GM13976 (cell line): ENCODE measurements at places on chromosomes 16 and 17.

GRCh38 chr16:77304877-77305276 is 105.7 kb downstream of the SYCE1L start:
- no peak for DNase-seq

DNA sequence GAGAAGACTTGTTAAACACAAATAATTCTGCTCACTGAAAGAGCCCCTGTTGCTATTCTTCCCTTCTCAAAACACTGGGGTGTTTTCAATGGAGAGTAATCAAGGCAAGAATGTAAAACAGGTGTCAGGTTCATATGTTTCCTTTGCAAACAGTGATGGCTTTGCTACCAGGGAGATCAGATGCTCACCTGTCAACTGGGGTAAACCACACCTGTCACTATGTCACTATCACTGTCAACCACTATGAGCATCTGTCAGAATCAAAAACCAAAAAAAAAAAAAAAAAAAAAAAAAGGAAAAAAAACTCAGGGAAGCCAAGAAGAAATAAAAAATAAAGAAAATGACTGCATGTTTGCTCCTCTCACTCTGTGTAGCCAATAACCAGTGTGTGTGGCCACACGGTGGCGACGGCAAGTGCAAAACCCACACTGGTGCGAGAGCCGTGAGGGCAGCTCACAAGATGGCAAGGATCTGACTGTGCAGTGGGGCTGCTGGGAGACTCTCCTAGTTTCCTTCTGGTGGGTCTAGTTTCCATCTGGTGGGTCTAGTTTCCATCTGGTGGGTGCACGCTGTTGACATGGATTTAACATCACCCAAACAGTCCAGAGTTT is 22.7 kb downstream of the USP22 start:
- DNase-seq = no peak

DNA sequence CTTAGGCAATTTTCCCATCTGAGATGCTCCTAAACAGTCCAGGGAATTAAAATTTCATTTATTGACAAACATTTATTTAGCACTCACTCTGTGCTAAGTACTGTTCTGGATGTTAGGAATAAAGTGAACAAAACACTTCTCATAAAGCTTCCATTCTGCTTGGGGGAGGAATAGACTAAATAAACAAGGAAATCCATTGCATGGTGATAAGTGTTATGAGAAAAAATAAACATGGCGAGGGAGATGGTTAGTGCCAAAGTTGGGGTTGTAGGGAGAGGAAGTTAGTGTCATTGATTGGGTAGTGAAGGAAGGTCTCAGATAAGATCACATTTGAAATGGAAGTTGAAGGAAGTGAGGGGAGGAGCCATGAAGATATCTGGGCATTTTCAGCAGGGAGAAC is 72.2 kb upstream of the CES5A start:
- DNase-seq = no peak

- DNase-seq = no peak
Observed at GRCh38 chr16:49495596-49496355, 122.2 kb downstream of the C16orf78 start.

- no peak for DNase-seq
Observed at GRCh38 chr16:49639739-49640431, 216.0 kb downstream of the ZNF423 start.

DNA sequence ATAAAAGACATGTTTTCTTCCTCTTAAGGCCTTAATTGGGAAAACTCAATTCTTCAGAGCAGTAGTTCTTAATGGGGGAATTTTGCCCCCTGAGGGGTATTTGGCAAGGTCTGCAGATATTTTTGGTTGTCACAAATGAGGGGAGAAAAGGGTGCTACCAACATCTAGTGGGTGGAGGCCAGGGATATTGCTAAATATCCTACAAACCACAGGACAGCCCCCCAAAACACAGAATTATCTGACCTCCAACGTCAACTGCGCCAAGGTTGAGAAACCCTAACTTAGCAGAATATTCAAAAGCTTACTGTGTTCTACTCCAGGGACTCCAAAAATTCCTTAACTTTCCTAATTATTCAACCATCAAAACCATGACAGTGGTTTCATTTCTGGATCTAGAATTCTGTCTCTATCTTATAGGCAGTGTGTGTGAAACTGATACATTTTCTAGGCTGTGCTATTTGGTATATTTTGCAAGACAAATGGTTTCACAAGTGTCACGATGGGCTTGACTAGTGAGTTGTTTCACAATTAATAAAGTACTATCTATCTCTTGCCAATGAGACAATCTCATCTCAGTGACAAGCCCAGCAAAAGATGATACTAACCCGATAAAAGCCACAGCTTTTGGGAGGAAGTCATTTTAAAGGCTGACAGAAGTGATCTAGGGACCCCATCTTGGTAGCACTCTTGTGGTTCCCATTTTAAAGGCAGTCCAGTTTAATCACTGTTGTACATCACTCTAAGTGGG is 14.7 kb downstream of the TXNDC11 start:
- peak; percentile 47 for DNase-seq

- no peak for DNase-seq
Observed at GRCh38 chr16:1713331-1713730, 7.3 kb downstream of the MAPK8IP3 start.

DNA sequence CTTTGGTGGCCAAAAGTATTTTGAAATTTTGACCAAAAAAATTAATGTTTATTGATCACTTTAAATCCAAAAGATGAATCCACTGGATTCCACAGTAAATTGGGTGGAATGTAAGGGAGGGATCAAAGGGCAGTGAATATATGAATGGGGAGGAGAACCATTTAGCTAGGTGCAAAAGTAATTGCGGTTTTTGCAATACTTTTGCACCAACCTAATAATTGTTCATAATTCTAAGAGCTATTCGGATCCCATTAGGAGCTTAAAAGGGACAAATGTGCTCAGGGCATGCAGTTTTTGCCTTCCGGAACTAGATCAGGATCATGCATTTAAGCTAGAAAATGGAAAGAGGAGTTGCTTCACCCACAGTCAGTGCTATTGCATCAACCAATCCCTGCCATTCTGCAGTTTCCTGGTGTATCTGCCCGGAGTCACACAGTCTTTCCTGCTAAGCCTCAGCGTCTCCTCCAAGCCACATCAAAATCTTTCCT is at the start of gene LPO:
Gene LPO, plus strand, starts transcription at position 438 of the 488 bp plus-strand sequence. CDS start 4,396 bp downstream, outside the sequence.
- DNase-seq = no peak

- DNase-seq = no peak
Observed at GRCh38 chr17:6506679-6507231, 49.6 kb downstream of the PITPNM3 start.

- no peak for DNase-seq
Observed at GRCh38 chr17:69375229-69375628, 39.3 kb upstream of the MAP2K6 start.

- no peak for DNase-seq
Observed at GRCh38 chr16:8957063-8957397, 6.7 kb downstream of the USP7 start.

DNA sequence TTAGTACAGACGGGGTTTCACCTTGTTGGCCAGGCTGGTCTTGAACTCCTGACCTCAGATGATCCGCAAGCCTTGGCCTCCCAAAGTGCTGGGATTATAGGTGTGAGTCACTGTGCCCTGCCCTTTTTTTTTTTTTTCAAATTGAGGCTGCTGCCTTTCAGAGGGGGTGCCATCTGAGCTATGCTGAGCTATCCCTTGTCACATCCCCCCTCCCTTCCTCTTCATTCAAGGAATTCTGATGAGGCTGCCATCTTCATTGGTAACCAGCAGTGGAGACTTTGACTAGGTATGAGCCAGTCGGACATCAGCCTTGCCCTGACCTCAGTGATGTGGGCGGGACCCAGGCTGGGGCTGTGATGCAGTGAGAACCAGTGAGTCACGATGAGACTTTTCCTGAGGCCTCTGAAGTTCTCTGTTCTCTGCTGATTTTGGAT is 24.4 kb upstream of the GPT2 start:
- DNase-seq = peak; percentile 29

- no peak for DNase-seq
Observed at GRCh38 chr17:9968008-9968407, 62.9 kb upstream of the RCVRN start.

DNA sequence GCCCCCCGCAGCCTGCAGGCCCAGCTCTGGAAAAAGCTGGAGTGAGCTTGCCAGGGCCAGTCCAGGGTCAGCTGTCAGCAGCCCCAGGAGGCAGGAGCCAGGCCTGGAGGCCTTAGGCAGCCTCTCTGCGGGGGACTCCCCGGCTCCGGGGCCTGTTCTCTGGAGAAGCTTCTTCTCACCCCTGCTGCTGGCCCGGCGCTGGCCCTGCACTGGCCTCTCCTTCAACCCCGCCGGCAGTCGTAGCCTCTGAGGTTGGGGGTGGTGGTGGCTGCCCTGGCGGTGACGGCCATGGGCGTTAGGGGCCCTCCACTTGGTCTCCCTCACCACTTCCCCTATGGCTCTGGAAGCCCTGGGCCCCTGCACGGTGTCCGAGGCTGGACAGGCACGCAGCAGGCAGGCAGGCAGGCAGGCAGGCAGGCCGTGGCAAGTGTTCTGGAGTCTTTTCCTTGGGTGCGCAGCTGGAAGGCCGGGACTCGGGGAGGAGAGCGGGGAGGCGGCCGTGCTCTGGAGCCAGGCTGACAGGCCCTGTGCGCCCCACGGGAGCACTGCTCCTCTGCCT is 2.1 kb downstream of the FOXF1 start:
- DNase-seq = peak; percentile 31

- no peak for DNase-seq
Observed at GRCh38 chr16:70706948-70707465, 21.2 kb upstream of the MTSS2 start.

DNA sequence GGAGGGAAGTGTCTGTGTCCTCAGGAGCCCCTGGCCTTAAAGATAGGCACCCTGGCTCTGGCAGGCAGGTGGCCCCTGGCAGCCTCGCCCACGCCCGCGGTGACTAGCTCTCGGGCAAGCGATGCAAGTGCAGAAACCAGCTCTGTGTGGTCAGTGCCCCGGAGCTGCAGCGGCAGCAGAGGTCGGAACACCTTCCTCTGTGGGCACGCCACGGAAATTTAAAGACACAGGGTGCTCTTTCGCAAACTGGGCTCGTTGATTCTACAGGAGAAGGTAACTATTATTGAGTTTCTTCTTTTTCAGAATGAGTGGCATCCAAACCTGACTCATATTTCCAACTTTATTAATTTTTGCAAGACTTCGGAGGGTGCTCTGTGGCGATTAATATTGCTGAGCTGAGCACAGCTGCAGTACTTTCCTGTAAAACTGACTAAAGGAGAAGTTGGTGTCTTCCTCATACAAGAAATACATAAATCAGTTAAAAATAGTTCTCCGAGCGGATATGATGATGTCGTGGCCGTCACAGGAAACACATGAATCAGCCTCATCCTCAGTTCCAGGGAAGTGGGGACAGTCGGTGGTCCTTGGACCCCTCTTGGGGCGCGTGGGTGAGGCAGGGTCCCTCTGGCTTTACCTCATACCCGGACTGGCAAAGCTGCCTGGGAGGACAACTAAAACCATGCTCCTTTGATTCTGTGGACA is 120.2 kb downstream of the METRNL start:
- DNase-seq = no peak

DNA sequence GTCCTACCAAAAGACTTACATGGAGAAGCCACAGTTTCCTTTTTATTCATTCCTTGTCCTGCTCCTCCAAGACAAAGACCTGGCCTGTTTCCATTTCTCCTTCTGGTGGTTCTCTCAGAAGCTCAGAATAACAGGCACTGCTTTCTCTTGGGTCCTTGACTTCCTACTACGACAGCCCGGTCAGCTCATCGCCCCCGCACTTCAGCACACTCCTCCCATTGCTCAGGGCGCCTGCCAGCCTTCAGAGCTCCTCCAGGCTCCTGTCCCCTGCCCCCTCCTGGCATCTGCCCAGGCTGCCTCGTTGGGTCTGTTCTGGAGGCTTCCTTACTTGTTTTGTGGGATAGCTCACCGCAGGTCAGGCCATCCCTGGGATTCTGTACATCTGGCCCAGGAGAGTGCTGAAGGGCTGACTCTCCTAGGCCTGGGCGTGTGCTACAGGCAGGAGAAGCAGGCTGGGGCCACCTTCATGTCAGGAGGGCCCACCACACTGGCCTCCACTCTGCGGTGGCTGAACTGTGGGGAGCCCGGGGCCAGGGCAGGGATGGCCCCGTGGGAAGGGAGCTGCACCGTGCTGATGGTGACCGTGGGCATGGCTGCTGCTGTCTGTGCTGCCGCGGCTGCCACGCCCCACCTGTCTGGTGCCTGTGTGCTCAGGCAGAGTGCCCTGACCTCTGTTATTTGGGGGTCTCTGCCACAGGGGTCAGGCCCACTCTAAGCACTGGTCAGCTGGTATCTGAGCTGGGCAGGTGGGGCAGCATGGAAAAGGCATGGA is 17.7 kb downstream of the TCF25 start:
- no peak for DNase-seq
